ENCODE measurements at places on chromosomes 7 and 10. TPM values are rescaled to one million over a fixed set of nuclear protein-coding genes. Genes with fewer than 3 reads are reported as not detected.
A peak's percentile ranks its signal among the peaks of the same experiment; 100 is the strongest.

GRCh38 chr10:25261558-25261957 lies 86.8 kb downstream of the GPR158 start:
- DNase-seq = no peak

- DNase-seq = no peak
Measured at GRCh38 chr10:104456802-104457542, 103.3 kb downstream of the CFAP58 start.

The PIP gene
- not detected for total RNA-seq

- DNase-seq = no peak
Measured at GRCh38 chr10:131655101-131655849, 245.5 kb upstream of the PPP2R2D start.

GRCh38 chr10:120381931-120382330 lies 75.1 kb upstream of the PLPP4 start:
- no peak for DNase-seq

- DNase-seq = peak; percentile 70
Measured at GRCh38 chr10:60661637-60662036, 116.6 kb upstream of the CDK1 start.

- peak; percentile 15 for DNase-seq
Measured at GRCh38 chr7:41867639-41868280, 164.9 kb upstream of the INHBA start.

DNA sequence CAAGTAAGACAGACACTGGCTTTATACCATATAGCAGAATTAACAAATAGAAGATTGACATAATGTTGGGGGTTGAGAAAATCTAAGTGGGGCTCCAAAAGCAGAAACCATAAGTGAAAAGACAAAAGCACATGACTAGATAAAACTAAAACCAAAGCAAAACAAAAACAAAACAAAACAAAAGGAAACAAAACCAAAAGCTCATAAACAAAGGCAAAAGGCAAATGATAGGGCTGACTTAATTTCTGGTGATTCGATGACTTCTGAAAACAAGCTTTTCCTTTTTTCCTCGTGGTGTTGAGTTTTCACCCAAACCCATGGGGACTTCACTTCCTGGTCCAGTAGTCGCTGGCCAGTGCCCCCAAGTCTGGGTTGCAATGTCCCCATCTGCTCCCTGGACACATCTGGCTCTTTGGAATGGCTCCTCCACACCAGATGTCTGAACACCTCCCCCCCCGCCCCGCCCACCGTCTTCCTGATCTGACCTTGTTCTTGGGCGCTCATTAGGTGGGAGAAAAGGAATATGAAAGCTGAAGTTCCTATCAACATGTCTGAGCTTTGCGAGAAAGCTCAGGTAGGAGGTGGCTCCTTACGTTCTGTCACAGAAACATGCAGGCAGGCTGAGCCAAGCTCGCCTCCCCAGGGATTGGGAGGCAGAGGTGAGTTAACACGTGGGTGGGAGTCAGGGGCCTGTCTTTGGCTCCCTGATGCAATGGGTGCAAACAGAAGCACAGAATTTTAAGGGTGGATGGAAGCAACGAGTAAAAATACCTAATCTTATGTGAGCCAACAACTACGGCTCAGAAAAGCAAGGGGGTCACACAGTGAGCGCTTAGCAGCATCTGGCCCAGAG lies 121.0 kb downstream of the NEURL1 start:
- peak; percentile 40 for DNase-seq

DNA sequence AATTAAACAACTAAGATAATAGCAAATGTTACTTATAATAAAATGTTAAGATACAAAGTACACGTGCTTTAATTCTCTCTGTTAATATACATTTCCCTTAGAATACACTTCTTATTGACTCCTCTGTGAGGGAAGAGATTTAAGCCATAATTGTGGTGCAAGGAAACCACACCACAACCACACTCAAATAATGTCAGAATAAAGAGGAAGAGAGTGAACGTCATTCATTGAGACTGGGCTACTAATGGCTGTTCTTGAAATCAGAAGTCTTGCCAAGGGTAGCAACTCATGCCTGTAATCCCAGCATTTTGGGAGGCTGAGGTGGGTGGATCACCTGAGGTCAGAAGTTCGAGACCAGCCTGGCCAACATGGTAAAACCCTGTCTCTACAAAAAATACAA lies 10.0 kb downstream of the FAM171A1 start:
- DNase-seq = no peak

GRCh38 chr7:100102950-100103840 lies 1.8 kb downstream of the AP4M1 start:
- DNase-seq = no peak

DNA sequence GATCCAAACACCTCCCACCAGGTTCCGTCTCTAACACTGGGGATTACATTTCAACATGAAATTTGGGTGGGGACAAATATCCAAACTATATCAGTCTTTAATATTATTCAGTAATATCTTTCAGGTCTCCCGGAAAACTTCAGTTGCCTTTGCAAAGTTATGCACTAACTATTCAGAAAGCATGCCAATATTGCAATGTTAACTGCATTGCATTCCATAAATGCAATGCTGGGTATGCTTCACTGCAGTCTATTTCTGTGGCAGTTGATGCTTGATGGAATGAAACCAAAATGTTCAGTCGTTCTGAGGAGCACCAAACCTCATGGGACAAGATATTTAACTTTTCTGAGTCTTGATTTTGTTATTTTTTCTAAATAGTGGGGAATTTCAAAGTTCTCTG lies 147.5 kb downstream of the SLC16A9 start:
- no peak for DNase-seq

The OPN1SW gene
- not detected for total RNA-seq

- no peak for DNase-seq
Measured at GRCh38 chr10:80520661-80521470, 16.8 kb upstream of the SH2D4B start.

DNA sequence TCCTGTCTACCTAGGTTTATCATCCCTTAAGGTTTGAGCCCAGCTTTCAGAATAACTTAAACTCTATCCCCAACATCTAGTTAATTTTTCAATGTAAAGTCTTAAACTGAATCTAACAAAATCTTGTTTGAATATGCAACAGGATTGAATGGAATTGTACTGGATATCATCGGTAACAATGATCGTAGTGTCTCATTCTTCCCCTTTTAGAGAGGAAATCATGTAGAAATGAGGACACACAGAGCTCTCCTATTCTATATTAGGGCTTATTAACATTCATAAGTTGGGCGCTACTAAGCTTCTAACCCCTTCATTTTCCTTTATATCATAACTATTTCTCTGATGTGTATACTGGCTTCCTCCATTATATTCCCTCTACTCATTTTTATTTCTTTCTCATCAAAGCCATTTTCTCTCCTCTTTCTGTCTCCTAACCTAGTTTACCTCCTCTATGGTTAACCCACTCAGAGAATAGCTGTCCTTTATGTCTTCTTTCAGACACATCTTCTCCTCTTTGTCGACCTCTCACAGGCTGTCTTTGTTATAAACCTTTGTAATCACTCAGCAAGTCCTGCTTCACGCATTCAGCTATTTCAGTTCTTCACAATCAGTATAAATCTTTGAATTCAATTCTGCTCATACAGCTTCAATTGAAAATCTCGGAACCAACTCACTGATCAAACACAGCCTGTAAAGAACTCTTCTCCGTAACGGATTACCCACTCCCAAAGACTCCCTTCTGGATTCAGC lies 1019.0 kb upstream of the C7orf33 start:
- no peak for DNase-seq

DNA sequence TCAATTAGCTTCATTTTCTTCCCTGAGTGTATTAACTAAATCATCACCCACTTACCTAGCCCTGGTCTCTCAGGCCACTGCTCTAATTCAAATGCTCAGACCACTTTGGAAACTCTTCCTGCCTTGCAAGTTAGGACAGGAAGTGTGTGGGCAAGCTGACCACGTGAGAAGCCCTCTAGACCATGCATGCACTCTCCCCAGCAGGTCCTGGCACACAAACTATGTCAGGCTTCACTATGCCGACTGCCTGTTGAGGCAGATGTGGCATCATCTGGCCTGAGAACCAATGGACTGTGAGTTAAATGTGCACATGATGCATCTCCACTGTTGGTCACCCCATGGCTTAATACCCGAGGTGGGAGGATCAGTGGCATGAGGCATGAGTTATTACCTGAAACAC lies 439.6 kb downstream of the GRID1 start:
- no peak for DNase-seq

DNA sequence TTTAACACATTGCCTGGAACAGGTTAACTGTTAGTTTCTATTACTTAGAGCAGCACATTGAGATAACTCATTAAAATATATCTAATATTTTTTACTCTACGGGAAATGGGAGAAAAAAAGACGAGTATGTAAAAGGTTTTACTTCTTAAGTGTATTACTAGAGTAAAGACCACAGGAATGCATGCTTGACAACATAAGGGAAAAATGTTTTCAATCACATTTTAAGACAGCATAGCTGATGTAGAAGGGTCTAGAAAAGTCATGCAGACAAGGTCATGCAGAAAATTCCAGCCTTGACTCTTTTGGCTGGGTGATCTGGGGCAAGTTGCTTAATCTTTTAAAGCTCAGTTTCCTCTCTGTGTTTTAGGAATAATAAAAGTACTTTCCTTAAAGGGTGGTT lies 806.2 kb downstream of the CNTNAP2 start:
- no peak for DNase-seq

The TSPAN33 gene
- total RNA-seq = 0.76 TPM

DNA sequence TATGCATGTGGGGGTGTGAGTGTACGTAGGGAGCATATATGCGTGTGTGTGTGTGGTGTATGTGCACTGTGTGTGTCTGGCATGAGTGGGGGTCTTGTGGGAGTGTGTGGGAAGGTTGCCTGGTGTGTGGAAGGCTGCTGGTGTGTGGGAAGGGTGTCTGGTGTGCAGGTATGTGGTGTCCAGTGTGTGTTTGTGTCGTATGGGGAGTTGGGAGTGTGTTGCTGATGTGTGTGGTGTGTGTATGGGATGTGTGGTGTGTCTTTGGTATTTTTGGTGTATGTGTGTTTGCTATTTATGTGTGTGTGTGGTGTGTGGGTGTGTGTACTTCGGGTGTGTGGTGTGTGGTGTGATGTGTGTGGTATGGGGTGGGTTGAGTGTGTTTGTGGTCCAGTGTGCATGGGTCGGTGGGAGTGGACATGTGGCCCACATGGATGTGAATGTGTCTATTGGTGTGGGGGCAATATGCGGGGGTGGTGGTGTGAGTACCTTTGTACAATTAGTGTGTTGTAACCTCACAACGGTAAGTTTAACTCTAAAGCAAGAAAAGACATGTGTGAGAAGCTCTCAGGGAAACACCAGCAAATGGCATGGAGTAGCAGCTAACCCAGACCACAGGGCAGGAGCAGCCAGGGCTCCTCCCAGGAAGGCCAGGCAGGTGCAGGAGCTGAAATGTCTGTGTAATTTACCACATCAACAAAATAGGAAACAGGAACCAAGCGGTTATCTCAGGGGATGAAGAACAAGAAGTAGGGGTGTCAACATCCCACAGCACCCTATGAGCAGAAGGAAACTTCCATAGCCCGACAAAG lies 11.9 kb downstream of the ANTXRL start:
- DNase-seq = no peak

DNA sequence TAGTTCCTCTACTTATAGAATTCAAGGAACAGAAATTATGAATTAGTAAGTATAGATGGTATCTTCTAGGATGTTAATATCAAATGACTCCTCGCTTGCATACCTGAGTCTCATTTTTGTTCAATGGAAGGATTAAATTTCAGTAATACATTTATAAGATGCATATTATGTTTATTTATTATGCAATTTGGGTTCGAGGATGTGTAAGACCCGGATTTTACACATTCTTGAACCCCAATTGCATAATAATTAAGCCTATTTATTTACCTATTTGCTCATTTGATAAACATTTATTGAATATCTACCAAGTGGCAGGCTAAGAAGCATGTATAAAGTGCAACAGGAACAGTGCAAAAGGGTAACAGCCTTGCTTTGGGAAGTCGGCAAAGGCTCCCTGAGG lies 52.6 kb downstream of the ICA1 start:
- DNase-seq = no peak

- DNase-seq = no peak
Measured at GRCh38 chr10:29959586-29959985, 99.8 kb downstream of the JCAD start.

GRCh38 chr10:49107111-49107886 lies 8.0 kb downstream of the VSTM4 start:
- no peak for DNase-seq

- no peak for DNase-seq
Measured at GRCh38 chr7:51240868-51241267, 75.7 kb downstream of the COBL start.

DNA sequence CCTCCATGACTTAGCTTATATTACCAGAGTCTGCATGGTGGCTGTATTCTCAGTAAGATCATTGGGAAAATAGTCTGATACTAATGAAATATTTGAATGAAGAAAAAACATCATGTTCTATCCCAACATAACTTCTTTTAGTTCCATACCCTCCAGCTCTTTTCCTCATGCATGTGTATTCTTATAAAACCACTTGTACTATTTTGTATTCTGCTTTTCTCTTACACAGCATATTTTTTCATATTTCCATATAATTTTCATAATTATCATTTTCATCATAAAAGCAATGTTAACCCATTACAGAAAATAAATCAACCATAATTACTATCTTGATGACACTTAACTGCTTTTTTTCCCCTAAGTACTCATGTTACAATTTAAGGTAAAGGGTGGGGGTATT lies 371.2 kb upstream of the LRGUK start:
- no peak for DNase-seq

GRCh38 chr10:114373631-114374030 lies 30.7 kb downstream of the AFAP1L2 start:
- DNase-seq = no peak

DNA sequence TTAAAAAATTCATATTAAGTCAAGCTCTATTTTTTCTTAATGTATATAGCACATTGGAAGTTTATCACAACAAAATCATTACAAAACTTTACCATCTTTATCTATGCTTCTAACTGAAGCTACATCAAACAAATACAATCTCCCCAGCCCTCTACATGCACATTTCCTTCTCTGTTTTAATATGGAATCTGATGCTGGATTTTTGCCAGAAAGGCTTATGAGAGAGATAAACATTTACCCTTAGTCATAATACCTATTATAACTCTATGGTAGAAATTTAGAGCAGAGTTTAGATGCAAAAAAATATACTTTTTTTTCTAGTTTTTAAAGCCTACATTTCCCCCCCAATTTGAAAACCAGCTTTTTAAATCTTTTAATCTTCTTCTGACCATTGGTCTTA lies 1198.6 kb downstream of the GATA3 start:
- DNase-seq = peak; percentile 53

- peak; percentile 92 for DNase-seq
Measured at GRCh38 chr10:24952707-24953645, 570 bp upstream of the PRTFDC1 start.

- DNase-seq = no peak
Measured at GRCh38 chr7:69763513-69763912, 165.2 kb downstream of the AUTS2 start.

- peak; percentile 76 for DNase-seq
Measured at GRCh38 chr7:27560706-27561235, 101.9 kb downstream of the HIBADH start.

The FAM25C gene
- not detected for total RNA-seq

DNA sequence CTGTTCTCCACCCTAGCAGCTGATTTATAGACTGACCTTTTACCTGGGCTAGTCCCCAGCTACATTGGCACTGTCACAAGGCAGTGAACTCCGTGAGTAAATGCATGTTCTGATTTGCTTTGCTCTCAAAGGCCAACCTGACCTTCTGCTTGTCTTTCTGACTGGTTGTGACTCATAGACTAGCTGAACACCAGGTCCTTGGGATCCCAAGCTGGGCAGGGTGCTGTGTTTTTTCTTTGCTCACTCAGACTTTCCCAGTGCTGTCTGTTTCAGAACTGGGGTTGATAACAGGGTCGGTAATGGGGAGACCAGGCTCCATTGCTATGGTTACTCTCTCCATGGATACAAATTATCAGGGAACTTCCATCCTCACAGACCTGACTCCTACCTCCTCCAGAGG lies 35.0 kb downstream of the EVX1 start:
- DNase-seq = peak; percentile 58

- peak; percentile 93 for DNase-seq
Measured at GRCh38 chr10:44752451-44753441, 158.4 kb upstream of the TMEM72 start.
